ENCODE measurements at places on chromosomes 7 and 10.

- DNase-seq, result no peak
Measured at GRCh38 chr7:6480323-6480660, 32.5 kb upstream of the DAGLB start.

DNA sequence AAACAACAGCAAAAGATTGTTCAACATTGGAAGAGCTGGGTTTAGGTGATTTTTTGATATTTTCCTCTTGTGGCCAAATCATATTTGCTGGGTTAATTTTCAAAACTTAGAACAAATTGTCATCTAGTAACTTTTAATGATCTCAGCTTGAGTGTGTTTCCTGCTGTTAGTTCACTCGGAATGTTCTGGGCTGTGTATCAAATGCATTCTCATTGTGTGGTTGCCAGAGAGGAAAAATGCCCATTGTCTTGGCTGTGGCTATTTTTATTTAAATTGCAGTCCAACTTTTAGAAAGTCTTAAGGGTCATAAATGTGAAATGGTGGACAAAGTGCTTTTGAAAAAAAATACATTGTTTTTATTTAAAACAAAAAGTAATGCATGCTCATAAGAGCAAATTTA is 542.0 kb downstream of the TNS3 start:
- DNase-seq, result no peak

GRCh38 chr10:45418849-45419675 is 45.0 kb downstream of the ALOX5 start:
- DNase-seq, result no peak

DNA sequence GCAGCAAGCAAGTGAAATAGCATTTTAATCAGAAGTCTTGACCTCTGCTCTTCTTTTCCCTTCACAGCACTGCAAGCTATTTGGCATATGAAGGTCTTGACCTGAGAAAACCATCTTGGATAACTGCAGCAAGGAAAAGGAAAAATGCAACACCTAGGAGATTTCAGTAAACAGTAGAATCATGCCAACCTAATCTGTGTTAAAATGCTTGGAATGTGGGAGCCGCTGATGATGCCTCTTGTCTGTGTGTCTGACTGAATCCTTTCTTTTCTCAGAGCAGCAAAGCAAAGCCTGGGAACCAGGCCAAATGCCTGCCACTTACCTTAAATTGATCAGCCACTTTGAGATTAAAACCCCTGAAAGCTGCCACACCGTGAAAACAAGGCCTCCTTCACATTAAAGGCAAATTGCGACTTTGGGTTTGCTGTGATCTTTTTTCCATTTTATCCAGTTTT is 80.4 kb upstream of the CDK6 start:
- DNase-seq, result no peak

DNA sequence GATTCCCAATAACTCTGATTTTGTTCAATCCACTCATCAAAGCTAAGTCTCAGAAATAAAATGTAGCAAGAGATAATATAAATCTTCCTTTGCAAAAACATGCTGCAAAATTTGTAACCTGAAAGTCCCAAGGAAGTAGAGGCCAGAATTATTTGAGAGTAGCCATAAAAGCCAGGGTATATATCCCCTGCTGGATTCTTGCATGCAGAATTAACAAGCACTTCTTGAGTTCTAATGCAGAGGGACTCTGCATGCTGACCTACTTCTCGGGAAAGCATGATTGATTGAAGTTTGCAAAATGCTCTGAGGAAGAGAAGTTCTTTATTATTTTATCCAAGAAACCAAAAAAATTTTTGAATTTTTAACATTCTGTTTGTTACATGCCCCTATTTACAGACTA is 121.6 kb downstream of the THSD7A start:
- DNase-seq, result no peak

DNA sequence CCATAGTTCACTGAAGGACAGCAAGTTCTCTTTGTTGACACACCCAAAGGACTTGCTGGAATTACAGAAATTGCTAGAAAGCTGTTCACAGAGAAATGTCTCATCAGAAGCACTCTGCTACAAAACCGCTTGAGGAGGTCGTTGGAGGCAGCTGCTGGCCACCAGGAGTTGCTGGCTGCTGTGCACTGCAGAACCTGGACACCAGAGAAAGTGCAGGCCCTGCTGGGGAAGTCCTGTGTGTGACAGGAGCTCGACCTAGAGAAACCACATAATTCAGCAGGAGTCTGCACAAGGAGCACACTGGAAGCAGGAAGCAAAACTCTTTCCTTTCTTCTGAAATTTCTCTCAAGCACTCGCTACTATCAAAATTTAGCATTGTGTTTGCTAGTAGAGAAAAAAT is 461.5 kb upstream of the GHITM start:
- DNase-seq, result no peak

DNA sequence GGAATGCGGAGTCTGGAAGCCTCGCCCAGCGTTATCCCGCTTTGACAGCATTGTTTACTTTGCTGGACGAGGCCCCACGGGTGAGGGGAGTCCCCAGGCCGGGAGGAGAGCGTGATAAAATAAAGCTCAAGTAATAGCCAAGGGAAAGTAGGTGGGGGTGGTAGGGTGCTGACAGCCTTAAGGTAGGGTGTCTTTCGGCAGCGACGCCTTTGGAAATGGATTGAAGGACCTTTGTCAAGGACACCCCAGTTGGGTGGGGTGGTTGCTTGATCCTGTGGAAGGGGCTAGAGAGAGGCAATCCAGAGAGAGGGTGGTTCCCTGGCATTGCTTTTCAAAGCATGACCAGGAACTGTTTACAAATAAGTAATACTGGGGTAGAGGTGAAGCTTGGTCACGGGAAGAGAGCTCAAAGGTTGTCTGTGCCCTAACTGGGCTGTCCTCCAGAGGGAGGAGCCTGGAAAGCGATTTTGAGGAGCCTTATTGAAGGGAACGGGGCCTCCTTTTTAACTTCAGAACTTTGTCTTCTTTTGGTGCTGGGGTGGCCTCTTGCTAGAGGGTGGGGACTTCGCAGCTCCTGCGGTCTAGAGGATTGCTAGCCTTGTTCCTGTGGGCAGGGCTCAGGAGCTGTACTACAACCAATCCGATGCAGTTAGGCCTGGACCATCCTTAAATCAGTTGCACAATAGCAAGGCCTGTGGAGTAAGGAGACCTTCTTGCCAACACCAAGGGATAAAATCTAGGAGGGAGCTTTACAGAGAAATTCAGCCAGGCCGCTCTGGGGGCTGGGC is 1.3 kb downstream of the EIF4EBP2 start:
- no peak for DNase-seq

DNA sequence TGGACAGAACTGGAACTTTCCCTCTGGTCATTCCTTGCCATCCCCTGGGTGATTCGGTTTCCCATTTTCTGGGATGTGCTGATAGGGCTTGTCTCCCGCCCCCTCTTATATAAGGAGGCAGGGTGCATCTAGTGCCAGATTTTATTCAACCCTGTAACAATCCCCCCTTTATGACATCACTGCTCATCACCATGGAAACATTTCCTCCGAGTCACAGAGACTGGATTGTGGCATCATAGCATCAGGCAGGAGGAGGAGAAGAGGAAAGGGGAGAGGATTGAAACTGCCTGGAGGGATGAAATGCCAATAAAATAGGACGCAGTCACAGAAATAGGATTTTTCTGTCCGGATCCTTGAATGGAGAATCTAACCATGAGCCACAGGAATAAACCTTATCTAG is 25.0 kb downstream of the SORCS3 start:
- no peak for DNase-seq

DNA sequence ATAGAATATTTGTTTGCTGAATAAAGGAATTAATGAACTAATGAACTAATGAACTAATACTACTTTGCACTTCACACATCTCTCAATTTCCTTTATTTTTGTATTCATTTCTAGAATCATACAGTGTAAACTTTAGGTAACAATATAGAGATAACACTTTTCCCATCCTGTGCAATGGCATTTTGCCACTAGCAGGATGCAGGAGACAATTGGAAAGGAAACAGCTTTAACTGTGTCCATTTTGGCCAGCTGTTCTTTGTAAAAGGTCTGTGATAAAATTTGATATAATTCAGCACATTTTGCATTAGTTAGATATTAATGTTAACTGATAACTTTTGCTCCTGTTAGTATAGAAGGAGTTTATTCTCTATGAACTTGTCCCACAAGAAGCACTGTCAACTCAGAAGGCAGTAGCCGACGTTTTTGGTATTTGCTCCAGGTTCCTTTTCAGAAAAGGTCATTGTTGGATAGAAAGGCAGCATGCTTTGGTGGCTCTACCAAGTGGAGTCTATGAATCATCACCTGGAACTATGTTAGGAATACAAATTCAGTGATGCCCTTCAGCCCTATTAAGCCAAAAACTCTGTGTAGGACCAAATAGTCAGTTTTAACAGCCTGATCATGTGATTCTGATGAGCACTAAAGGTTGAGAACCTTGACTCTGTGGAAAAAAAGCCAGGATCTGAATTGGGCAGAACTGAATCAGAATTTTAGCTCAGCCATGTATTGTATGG is 86.6 kb downstream of the NRG3 start:
- no peak for DNase-seq

DNA sequence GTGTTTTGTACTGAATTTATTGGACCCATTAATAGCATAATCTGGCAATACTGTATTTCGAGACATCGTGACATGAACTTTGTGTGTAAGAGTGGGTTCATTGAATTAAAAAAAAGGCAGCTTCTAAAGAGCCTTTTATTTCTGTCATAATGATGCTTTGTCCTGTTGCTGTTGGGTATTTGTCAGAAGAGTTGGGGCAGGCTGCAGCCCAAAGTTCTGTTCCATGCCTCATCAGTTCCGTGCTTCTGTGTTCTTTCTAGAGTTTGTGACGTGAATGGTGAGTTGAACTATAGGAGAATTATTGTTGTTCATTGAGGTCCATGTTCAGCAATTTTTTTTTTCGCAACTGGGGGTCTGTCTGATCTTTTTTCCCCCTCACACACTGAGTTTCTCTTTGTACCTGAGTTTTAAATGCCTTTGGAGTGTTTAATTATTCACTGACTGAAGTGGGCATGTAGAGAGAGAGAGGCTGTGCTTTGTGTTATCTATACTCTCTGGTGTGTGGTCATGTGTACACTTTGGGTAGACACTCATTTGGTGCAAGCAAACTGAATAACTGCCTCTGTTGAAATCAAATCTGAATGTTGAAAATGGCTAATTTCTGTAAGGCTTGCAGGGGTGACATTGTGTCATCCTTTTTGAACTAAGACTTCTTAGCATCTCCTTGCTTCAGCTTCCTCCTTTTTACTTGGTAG is 69.8 kb downstream of the ADD3 start:
- no peak for DNase-seq

DNA sequence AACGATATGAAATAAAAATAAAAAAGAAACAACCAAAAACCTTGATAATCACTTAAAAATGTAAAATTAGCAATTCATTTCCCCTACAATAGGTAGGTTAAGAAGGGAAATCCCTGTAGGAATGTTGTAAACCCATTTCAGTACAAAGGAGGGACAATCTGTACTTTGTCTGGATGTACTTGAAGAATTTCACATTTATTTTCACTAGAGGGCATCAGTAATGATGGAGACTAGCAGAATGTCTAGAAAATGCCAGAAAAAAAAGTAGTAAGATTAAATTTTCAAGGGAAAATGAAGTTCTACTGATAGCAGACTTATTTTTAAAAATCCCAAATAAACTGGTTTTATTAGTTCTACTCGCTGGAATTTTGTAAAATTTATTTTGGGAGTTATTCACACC is 209.0 kb upstream of the FZD1 start:
- no peak for DNase-seq

DNA sequence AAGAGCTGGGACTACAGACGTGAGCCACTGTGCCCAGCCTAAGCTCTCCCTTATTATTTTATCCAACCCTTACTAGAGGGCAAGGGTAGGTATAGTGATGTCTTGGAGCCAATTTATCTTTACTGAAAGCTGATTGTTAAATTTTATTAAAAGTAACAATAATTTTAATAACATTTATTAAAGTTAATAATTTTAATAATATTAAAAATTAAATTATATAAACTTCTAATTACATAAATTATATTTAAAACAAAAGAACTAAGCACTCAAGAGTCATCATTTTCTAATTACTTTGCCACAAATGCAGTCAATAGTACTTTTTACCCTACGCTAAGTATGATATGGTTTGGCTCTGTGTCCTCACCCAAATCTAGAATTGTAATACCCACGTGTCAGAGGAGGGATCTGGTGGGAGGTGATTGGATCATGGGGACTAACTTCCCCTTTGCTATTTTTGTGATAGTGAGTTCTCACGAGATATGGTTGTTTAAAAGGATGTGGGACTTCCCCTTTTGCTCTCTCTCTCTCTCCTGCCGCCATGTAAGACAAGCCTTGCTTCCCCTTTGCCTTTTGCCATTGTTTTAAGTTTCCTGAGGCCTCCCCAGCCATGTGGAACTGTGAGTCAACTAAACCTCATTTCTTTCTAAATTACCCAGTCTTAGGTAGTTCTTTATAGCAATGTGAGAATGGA is 58.4 kb upstream of the ETV1 start:
- no peak for DNase-seq

- DNase-seq, result no peak
Measured at GRCh38 chr7:32161708-32162107, 91.5 kb upstream of the PDE1C start.

- DNase-seq, result no peak
Measured at GRCh38 chr10:32095116-32095733, 39.0 kb upstream of the KIF5B start.

DNA sequence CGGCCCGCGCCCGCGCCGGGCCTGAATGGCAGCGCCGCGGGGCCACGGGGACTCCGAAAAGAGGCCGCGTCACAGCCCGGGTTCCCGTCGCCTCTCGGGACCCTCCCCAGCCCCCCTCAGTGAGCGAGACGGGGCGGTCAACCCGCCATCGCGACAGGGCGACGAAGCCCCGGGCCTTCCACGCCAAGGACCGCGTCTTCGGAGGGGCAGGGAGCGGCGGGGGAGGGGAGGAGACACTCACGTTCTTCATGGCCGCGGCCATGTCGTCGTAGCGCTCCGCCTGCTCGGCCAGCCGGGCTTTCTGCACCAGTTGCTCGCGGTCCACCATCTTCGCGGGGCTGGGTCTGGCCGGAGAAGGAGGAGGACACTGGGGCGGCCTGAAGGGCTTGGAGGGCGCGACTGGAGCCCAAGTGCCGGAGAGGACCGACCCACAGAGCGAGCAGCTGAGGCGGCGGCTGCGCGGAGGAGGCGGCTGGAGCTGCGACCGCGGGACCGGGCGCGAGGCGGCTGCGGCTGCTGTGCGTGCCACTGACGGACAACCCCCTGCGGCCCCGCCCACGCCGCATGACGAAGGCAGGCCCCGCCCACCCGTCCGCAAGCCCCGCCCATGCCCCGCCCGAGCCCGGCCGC is at the start of gene YWHAG:
Gene YWHAG (minus strand): TSS at position 511 of the 630 bp plus-strand sequence. CDS start 183 bp downstream, at position 328.
- no peak for DNase-seq

- DNase-seq, result no peak
Measured at GRCh38 chr7:155073922-155074321, 3.8 kb downstream of the HTR5A start.

GRCh38 chr10:50648089-50648934 is 24.6 kb upstream of the SGMS1 start:
- DNase-seq, result no peak
